Stimulated activated CD8-positive, alpha-beta memory T cell treated with anti-CD3 and anti-CD28 coated beads, Interleukin-15, amount 100 ng/mL, for 48 hours (primary cell): ENCODE measurements at places on chromosomes 4 and X.

GRCh38 chr4:99594818-99595217 lies 20.2 kb downstream of the MTTP start:
- no peak for DNase-seq

DNA sequence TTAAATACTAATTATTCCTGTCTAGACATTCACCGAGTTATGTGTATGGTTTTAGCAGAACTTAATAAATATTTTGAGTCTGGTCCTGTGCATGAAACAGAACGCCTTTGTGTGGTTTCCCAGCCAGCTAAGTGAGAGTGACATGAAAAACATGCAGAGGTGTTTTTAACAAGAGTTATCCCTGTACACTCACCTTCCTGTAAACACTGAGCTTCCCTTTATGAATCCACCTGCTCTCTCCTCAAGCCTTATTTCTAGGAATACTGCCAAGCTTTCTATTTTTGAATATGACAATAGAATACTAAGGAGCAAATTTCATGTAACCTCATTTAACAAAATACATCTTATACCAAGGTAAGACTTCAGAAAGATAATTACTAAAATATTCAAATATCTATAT lies 270.3 kb upstream of the CTSO start:
- DNase-seq = no peak

DNA sequence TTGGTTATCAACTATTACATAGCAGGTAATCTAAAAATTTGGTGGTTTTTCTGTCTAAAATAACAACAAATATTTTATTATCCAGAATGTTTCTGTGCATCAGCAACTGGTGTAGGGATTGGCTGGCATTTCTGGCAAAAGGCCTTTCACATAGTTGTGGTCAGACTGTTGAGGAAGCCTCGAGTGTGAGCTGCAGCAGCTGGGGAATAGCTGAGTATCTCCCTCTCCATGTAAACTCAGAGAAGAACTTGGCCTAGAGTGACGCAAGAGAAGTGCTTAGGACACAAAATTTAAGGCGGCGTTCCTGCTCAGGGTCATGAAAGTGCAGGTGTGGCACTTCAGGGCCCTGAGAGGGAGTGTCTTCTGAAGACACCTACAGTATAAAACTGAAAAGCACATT lies 558.9 kb downstream of the SPOCK3 start:
- DNase-seq = no peak

DNA sequence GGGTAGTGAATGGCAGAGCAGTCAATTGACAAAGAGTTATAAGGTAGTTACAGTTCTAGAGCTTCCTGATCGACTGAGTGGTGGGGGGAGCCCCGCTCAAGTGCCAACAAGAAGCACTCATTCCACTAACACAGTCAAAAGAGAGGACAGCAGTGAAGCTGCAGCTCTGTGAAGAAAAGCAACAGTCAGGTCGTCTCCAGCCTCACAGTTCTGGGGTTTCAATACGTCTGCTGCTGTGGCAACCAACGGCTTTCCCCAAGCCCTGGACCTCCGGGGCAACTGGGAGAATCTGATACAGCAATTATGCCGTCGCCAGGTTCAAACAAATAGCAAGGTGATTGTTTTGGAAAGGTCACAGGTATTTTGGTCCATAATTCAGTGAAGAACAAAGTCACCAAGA lies 30.8 kb downstream of the GPM6B start:
- no peak for DNase-seq

GRCh38 chr4:145494666-145495270 lies 13.1 kb downstream of the SMAD1 start:
- no peak for DNase-seq

- no peak for DNase-seq
These were observed 2.9 kb downstream of the ASMTL start for GRCh38 chrX:1449823-1450149.

- no peak for DNase-seq
These were observed at the start of gene ADGRG2 for GRCh38 chrX:19121898-19122640. TSS of gene ADGRG2 (minus strand) at chrX:19122468. CDS start at chrX:19068834, 53,634 bp downstream.

- no peak for DNase-seq
These were observed 109.4 kb upstream of the TLL1 start for GRCh38 chr4:165763640-165764039.

DNA sequence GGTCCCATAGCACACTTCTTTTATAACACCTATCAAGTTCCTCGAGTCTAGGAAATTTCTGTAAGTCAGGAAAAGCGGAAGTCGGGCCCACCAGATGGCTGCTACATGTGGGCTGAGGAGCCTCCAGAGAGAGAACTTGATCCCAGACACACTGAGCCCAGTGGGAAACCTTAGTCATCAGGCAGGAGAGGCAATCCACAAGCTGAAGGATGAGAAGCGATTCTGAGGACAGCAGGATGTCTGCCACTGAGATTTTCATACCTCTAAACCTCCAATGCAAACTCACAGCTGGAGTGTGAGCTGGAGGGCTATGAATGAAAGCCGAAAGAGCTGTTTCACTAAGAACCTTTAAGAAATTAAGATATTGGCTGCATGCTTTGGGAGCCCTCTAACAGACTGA lies 52.6 kb upstream of the PDHA1 start:
- DNase-seq = no peak

DNA sequence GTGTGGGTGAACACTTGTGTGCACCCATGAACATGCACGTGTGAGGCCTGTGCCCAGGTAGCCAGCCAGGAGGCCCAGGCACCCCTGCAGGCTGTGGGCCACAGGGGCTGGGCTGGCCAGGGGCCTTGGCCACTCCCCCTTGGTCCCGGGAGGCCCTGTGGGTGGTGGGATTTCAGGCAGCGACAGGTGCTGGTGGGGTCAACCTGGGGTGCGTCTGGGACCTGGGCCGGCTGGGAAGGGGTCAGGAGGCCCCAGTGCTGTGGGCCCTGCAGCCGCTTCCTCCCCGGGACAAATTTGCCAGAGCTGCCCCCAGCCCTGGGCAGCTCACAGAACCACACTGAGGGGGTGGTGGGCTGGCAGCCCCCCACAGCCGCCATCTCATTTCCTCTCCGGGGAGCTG lies 7.9 kb downstream of the FGFRL1 start:
- no peak for DNase-seq

DNA sequence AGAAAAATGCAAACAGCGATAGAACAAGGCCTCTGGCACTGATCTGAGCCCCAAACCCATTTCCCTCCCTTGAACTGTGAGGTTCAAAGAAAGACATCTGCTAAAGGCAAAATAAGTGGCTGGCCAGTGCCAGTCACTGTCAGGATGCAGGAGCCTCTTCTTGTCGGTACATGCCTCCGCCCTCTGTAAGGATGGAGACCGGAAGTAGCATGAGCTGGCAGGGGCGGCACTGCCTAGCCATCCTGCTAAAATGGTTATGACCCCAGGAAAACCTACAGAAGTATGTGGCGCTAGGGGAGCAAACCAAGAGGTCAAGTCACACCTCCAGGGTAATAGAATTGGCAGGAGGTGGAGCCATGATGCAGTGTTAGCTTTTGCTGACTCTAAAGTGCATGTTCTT lies 180.3 kb downstream of the DCLK2 start:
- no peak for DNase-seq

GRCh38 chrX:135649561-135649960 lies 63.9 kb upstream of the CT45A1 start:
- no peak for DNase-seq

DNA sequence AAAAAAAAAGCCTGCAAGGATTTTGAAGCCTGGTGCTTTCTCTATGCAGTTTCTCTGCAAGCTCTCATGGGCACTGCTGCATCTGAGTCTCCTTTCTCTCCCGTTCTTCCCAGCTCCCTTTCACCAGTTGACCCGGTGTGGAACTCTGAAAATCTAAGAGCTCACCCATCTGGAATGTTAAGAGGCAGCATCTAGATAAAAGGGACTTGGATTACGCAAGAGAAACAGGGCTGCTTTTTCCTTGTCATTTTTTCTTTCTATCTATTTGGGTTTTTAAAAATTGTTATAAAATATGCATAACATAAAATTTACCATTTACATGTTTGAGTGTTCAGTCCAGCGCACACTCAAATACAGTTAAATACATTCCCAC lies 95.2 kb upstream of the RPS6KA3 start:
- DNase-seq = no peak

- DNase-seq = no peak
These were observed at the start of gene ASIC5 for GRCh38 chr4:155866177-155866576. TSS of gene ASIC5 (minus strand) at chr4:155866277. CDS start at chr4:155866226, 51 bp downstream.

GRCh38 chr4:118260309-118260708 lies 92.5 kb downstream of the PRSS12 start:
- DNase-seq = no peak

GRCh38 chrX:16138108-16138427 lies 14.7 kb downstream of the GRPR start:
- DNase-seq = no peak

DNA sequence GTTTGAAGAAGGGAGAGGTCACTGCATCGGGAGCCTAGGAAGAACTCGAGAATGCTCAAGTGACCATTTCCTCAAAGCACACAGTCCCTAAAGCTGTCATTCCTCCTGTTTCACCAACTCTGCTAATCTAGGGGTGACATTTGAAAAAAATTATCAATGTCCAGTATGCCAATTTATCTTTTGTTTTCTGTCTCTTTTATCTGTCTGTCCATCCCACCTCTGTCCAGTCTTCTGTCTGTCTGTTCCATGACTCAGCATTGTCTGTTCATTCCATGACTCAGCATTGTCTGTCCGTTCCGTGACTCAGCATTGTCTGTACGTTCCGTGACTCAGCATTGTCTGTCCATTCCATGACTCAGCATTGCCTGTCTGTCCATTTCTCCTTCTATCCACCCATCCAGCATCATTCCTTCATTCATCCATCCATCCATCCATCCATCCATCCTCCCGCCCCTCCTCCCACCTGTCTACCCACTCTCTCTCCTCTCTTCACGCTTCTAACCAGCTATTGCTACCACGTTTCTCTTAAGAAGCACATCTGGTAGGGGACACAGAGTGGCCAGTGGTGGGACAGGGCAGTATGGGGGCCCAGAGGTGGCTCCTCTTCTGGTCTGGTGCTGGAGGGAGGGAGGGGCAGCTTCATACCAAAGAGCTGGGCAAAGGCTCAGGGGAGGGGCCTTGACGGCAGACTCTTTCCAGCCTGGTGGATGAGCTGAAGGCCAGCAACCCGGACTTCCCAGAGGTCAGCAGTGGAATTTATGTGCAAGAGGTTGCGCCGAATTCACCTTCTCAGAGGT lies 34.1 kb downstream of the HTRA3 start:
- no peak for DNase-seq

GRCh38 chr4:22869235-22869634 lies 176.5 kb downstream of the GBA3 start:
- DNase-seq = no peak

DNA sequence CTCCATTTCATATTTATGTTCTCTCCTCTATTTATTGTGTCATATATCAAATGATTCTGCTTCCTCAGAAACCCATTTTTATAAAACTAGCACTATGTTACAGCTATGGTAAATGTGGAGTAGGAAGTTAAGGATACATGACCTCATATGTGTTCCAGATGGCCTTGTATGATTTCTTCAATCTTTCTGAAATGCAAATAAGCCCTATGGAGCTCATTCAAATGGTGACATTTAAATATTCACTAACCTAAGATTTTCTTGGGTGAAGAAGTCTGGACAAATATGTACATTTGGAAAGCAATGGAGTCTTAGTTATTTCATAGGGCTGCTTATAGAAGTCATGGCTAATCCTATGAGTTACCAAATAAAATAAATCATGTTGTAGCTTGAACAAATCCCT lies 782.5 kb downstream of the STPG2 start:
- DNase-seq = no peak

- DNase-seq = no peak
These were observed 229.5 kb downstream of the MAPK10 start for GRCh38 chr4:86130160-86130933.

DNA sequence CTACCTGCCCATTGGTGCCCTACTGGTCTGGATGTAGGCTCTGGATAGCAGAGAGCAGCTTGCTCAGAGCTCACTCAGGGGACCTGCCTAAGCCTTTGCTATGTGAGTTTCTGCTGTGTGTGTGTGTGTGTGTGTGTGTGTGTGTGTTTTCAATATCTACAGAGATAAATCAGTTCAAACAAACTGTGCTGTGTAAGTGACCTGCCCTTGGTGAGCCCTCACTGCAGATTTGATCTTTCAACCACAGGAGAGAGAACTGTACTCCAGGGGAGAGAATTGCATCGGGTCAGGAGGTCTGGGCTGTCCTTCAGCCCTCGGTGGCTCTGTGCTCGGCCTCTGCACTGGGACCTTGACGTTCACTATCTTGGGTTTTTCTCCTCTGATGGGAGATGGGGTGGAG lies 35.0 kb upstream of the CDKN2AIP start:
- no peak for DNase-seq

- no peak for DNase-seq
These were observed 69.3 kb downstream of the SH3RF1 start for GRCh38 chr4:169201222-169202144.
